ENCODE measurements at places on chromosomes 4 and X.

GRCh38 chr4:151933122-151933827 is 172.5 kb upstream of the GATB start:
- no peak for DNase-seq

DNA sequence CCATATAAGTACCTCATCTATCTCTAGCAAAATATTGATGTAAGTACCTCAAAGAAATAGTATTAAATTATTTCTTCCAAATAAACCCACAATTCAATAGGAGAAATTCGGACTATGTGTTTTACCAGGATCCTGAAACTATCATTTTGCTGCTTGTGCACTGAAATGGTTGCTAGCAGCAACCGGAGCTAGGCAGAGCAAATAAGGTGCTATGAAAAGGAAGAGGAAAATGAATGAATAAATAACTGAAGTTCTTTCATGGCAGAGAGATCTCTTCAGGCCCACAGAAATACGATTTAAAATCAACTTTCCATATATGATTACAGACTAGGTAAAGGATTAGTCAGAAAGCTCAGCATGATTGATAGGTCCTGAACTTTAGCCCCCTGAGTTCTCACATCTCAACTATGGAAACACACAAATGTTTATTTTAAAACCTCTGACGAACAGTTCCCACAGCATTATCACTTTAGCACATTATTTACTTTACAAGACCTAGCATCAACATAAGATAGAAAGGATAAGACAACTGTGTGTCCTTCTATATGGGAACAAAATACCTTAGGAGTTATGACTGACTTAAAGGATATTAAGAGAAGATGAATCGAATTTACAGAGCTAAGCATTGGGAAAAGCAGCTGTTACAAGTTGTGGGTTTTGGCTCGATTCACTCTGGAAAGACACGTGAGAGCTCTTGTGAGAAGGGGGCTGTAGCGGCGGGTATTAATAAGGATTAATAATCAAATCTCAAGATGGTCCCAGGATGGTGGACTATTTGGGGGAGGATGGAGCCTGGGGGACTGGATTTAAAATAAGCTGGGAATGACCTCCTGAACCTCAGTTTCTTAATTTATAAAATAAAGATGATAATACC is 104.3 kb downstream of the CORIN start:
- no peak for DNase-seq

DNA sequence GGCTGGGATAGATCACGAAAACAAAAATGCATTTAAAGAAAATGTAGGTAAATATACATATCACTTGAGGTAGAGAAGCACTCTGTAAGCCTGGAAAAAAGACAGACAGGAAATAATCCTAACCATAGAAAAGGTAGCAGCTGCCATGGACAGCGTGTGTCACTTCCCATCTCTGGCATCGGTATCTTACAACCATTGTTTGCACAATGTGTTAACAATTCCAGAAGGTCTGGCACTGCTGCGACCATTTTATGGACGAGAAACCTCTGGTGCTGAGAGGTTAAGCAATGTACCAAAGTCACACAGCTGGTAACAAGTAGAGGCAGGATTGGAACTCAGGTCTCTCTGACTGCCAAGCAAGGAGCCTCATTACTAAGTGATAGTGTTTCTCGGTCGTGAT is 1.7 kb upstream of the MTNR1A start:
- DNase-seq: no peak

GRCh38 chr4:106816496-106816895 is 219.6 kb downstream of the DKK2 start:
- DNase-seq: no peak

GRCh38 chrX:81286075-81286474 is 84.2 kb downstream of the SH3BGRL start:
- DNase-seq: no peak

DNA sequence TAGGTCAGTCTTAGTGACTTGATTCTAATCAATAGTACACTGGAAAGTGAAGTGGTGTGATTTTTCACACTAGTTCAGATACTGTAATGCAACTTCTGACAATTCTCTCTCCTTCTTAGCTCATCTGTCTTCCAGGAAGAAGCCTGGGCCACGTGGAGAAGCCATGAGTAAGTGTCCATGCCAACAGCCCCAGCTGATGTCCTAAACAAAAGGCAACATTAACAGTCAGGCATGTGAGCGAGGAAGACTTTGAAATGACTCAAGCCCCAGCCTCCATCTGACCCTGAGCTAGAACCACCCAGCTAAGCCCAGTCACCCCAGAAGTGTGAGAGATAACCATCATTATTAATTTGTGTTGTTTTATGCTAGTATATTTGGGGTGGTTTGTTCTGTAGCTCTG is 115.7 kb upstream of the MAGEB16 start:
- no peak for DNase-seq

GRCh38 chrX:46737041-46737440 is 21.9 kb downstream of the SLC9A7 start:
- DNase-seq: no peak

DNA sequence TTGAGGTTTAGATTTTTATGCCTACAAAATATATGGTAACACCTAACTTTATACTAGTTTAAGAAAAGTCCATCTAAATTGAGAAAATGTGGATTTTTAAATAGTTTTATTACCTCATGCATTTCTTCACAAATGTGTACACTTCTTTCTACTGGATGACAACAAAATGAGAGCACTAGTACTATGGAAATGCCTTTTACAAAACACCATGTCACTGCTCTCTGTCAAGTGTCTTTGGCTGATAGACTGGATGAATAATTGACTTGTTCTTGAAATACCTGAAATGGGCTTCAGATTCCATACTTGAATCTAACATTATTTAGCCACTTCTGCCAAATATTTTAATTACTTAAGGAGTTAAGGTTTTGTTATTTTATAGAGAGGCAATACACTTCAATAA is 49.5 kb downstream of the AMELX start:
- no peak for DNase-seq

DNA sequence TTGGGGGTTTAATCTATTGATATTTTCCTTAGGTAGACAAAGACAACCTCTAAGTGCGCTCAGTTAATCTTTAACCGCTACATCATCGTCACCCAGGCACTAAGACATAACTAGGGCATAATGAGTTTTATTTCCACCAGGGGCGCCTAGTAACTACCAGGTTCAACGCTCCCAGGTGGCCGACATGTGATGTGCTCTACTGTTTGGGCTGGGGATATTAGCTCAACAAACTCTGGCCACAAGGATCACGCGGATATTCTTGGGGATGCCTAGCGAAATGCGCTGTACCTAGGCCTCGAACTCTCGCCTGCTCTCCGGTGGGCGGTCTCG is 915 bp upstream of the RAB33B start:
- DNase-seq: no peak

Measured in cardiac septum (tissue), 1 donor.